Stimulated activated CD4-positive, alpha-beta T cell treated with anti-CD3 and anti-CD28 coated beads, Interleukin-2, amount 100 ng/mL, for 24 hours (primary cell): ENCODE measurements at places on chromosomes 12 and 14.
A peak's percentile ranks its signal among the peaks of the same experiment; 100 is the strongest.

GRCh38 chr12:69101505-69101904, 137.9 kb upstream of the CPSF6 start:
- no peak for DNase-seq

GRCh38 chr14:104367866-104368750, 211.5 kb upstream of the C14orf180 start:
- no peak for DNase-seq

DNA sequence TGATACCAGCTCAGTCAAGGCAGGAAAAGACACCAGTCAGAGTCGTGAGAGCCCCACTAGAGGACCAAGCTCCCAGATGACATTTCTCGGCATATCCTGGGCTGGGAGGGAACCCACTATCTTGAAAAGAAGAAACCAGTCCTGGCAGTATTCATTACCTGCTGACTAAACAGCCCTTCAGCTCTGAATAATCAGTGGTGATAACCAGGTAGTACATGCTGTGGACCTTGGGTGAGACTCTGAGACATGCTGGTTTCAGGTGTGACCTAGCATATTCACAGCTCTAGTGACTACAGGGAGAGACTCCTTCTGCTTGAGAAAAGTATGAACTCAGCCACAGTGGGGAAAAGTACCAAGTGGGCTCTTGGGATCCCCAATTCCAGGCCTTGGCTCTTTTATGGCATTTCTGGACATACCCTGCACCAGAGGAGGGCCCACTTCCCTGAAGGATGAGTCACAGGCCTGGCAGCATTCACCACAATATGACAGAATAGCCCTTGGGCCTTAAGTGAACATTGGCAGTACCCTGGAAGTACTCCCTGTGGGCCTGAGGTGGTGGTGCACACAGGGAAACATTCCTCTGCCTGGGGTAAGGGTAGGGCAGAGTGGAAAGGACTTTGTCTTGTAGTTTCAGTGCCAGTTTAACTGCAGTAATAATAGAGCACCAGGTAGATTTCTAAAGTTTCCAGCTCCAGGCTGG, 82.6 kb upstream of the SLC38A4 start:
- DNase-seq: no peak

DNA sequence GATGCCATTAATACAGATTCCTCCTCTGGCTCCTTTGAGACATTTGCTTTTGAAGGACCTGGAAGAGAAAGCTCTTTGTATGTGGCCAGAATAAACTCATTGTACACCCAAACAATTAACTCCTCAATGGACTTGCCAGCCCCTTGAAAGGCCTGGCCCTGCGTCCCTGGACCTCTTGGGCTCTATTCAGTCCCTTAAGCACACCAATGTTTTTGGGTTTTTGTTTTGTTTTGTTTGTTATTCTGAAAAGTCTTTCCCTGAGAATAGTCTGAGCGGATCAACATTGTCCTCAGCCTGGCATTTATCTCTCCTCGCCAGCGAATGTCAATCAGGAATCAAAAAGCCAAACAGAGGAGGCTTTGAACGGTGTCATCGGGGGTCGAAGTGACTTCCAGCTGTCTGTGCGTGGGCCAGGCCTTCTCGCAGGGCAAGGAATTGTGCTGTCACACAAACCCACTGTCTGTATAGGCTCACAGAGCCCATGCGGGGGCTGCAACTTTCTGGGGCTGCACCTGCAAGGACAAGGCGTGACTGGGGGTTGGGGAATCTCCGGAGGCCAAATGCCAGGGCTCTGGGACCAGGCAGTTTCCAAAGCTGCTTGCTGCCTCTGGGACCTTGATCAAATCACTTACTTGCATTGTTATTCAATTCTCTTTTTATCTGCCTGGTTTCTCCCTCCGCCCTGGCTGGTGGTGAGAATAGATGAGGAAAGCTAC, 108.3 kb downstream of the SMOC1 start:
- no peak for DNase-seq

DNA sequence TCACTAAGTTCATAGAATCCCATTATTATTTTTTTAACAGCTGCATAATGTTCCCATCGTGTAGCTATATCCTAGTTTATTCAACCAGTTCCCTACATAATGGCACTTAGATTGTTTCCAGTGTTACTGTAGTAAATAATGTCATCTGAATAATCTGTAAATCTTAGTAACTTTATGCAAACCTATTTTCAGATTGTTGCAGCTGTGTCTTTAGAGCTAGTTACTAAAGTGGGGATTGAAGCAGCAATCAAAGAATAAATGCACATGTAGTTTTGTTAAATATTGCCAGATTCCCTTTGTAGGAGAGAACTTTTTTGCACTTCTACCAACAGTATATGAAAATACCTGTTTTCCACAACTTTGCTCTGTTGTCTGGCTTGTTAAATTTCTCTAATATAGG, 13.1 kb downstream of the ARID2 start:
- no peak for DNase-seq

DNA sequence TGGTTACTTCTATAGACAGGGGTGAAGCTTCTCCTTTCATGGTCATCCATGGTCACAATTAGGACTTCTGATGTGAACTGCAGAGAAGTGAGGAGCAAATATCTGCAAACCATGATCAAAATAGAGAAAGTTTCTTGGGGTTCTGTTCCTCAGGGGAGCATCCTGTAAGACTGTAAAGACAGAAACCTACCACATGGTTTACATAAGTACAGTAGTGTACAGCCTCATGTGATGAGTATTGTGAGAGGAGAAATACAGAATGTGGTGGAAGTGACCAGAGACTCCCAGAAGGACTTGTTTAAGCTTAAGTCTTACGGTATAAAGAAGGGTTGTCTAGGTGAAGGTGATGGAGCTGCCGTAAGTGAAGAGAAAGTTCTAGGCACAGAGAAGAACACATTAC, 484.7 kb downstream of the LRIG3 start:
- DNase-seq: no peak

DNA sequence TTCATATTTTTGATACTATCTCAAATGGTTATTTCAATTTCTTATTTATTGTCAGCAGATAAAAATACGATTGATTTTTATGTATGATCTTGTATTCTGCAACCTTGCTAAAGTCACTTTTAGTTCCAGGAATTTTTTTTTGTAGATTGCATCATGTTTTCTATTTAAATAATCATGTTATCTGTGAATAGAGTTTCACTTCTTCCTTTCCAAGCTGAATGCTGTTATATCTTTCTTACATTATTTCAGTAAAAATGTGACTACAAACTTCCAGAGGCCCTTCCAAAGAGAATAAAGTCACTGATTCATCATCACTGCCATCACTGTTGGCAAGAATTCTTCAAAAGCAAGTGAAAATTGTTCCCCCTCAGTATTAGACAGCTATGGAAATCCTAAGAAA, 104.7 kb upstream of the RAP1B start:
- no peak for DNase-seq

GRCh38 chr14:97626088-97626487, 828.9 kb downstream of the VRK1 start:
- no peak for DNase-seq

DNA sequence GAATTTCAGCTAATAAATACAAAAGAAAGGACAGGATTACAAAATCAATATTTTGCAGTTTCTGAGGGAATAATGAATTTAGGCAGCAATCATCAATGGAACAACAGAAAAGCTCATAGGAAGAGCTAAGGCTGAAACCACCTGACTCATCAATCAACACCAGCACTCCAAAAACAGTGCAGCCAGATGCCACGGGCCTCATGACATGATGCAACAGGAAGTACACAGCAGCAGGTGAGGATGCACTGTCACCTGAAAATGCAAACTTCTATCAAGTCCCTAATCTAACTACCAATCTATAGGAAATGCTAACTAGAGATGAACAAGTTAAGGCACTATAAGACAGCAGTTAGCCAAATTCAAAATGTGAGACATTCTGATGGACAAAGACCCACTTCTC, 21.7 kb downstream of the GNS start:
- peak; percentile 13 for DNase-seq

DNA sequence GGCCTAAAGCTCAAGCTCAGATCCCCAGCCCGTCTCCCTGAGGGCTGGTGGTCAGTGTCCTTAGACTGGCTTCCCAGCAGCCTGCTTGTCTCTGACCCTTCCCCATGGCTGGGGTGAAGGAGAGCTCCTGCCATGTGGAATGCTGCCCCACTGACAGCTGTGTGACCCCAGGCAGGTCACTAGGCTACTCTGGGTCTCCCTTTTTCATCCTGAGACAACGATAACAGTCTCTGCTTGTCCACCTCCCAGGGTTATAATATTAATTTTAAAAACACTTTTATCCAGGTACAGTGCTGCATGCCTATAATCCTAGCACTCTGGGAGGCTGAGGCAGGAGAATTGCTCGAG, 47.3 kb downstream of the SYNE3 start:
- no peak for DNase-seq

DNA sequence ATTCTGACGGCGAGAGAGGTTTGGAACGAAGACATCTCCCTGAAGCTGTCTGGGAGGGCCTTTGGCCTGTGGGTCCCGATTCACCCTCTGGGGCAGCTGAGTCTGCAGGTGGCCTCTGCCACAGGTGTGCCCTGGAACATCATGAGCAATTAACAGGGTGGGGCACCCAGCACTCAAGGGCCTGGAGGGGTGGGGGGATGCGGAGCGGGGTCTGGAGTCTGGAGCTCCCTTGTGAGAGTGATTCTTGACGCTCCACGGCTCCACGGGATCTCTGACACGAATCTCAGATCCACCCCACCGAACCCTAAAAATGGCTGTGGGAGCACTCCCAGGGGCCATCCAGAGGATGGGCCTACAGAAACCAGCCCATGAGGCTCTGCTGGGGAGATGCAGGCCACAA, 8.3 kb downstream of the ITPK1 start:
- DNase-seq: no peak

GRCh38 chr12:123960856-123961255, 11.8 kb downstream of the CCDC92 start:
- DNase-seq: no peak

- peak; percentile 79 for DNase-seq
Observed at GRCh38 chr12:57744194-57744776, 554 bp upstream of the TSPAN31 start.

GRCh38 chr12:129357233-129357632, 504.0 kb downstream of the GLT1D1 start:
- no peak for DNase-seq
